Hematopoietic multipotent progenitor cell treated with erythropoietin and hydrocortisone succinate and interleukin-3 and kit ligand, for 6 days (in vitro differentiated cells): ENCODE measurements at places on chromosomes 5 and 9.

- peak; percentile 78 for DNase-seq
These were observed 48.7 kb upstream of the C5orf58 start for GRCh38 chr5:170183816-170184687.

DNA sequence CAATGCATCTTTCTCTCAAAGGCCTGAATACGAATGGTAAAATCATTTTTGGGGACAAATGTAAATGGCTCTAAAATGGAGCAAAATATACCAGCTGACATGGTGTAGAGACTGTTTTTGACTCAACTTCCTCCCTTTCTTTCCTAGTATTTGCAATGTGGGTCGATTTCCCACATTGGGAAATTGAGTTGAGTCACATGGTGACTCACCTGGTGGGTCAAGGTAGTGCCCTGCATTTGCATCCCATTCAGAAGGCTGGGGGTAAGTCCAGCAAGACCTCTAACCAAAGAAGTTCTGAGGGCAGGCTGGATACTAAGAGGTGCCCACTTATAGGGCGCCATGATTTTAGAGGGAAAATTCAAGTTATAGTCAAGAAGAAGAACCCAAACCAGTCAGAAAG is 179.6 kb upstream of the MPDZ start:
- DNase-seq = no peak

DNA sequence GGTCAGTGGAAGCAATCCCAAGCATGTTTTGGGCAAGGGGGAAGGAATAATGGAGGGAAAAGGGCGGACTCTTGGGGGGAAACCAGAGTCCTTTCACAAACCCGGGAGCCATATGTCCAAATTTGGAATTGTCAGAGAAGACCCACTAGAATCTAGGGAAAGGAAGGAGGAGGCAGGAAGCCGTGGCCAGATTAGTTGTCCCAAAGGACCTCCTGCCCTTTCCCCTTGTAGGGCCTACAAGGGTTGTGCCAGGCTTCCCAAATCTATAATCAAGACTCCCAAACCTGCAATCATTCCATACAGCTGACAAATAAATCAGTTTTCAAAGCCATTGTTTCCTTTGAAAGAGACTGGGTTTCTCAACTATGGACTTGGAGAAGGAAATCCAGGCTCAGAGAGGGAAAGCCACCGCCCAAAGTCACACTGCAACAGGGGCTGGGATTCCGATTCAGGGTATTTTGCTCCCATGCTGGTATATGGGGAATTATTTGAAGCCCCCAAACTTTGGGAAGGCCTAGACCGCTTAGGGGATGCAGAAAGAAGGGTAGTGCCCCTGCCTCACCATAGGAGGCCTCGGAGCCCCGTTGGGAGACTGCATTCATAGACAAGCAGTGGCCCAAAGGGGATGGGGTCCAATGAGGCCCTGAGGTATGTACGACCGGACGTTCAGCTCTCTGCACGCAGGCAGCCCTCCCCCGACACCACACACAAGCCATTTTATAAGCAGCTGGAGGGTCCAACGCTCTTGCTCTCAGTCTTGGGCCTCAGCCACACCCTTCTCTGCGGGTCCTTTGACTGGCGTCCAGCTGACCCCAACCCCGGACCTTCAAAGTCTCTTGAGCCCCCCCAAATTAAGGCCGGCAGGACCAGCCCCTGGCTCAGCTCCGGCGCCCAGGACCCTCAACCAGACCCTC is 815 bp downstream of the ANXA6 start:
- no peak for DNase-seq

GRCh38 chr5:154713615-154714125 is 41.5 kb upstream of the LARP1 start:
- DNase-seq = no peak

GRCh38 chr9:113957821-113958341 is 81.8 kb downstream of the ZNF618 start:
- DNase-seq = no peak
